ENCODE measurements at places on chromosomes 1 and 21.

DNA sequence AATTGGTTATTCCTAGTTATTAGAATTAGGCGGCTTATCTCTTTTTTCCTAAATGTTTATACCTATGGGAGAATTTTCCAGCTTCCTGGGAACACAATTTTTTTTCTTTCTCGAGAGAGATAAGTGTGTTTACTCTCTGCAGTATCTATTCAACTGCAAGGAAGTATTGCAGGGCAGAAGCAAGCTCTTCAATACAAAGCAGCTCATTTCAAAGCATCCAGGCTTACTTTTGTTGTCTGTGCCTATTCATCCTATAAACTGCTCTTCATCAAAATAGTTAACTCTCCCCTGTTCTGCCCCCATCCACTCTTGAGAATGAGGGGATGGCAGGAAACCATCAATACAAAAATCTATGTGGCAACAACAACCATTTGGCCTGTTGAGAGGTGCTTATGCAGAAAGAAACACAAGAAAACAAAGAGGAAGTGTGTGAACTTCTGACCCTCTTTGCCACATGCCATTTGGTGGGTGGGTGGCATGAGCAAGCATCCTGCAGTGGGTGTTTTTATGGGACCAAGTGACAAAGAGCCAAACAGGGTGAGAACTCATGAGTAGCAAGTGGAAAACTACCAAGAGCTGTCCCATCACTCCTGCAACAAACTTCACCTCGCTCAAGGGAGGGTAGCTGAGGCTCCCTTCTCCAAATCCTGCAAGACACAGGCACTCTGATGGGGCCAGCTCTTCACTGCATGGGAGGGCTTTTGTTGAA, 50.6 kb upstream of the MRPS6 start:
- no peak for DNase-seq

DNA sequence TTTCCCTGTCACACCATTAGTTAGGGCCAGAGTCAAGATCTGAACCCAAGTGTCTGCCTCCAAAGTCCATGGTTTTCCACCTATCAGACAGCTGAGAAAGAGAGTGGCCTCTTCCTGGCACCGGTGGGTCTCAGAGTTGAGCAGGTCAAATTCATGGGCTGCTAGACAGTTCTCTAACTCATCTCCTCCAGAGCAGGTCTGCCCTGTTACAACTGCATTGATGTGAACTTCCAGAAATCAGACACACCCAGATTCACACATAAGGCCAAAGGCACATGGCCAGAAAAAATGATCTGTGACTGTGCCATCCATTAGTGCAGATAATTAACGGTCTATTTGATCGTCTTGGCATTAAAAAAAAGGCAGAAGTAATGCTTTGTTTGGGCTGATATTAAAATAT, 17.5 kb downstream of the SMIM12 start:
- no peak for DNase-seq

DNA sequence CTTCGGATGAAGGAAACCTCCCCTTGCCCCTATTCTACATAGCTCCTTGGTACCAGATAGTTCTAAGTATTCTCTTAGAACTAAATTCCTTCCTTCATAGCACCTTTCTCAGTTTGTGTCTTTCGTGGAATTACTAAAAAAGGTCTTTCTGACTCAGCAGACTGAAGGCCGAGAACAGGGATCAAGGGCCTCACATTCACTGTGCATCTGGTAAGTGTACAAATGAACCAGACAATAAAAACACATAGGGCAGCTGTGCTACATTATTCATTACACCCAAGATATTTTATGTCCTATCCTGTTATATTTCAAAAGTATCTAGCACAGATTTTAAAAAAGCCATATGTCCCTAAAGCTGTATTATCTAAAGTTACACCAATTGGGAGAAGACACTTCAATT, 62.9 kb upstream of the HP1BP3 start:
- DNase-seq = no peak

DNA sequence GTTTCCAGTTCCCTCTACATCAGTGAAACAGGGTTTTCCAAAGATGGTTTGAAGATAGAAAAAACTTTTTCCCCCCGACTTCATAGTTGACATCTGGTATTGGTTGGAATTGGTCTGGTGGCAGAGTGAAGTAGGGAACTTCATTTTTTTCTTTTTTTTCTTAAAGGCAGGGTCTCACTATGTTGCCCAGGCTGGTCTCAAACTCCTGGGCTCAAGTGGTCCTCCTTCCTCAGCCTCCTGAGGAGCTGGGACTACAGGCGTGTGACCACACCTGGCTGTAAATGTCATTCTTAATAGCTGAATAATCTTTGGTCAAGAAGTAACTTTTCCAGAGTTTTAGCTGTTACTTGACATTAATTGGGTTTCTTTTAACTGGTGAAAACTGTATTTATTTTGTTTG, 21.7 kb downstream of the ZBTB37 start:
- DNase-seq = no peak

DNA sequence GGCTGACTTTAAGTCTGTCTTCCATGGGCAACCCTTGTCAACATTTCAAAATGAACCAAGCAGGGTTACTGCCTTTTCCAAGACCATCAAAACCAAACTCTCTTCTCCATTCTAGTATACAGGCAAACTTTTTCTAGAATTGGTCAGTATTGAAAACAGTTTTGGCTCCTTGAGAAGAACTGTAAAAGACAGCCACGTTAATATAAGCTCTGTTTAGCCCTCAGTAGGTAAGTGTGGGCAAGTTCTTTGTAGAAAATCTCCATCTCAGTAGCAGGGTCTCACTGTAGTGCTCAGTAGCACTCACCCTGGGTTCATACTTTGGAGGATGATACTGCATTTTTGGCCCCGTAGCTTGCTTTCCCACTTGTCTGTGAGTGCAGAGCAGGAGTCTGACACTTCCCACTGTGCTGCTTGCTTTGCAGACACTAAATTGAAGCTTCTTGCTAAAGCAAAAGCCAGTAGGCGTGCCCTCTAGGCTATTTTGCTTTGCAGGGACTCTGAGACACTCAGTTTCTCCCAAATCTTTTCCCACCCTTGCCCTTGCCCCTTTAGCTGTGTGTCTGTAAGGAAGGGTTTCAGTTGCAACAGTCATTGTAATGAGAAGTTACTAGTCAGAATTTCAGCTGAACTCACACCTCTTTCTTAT, 34.3 kb upstream of the CACYBP start:
- no peak for DNase-seq

GRCh38 chr1:26719205-26719604, 23.4 kb downstream of the ARID1A start:
- DNase-seq = no peak

GRCh38 chr1:9883585-9884449, 26.3 kb downstream of the CTNNBIP1 start:
- no peak for DNase-seq

DNA sequence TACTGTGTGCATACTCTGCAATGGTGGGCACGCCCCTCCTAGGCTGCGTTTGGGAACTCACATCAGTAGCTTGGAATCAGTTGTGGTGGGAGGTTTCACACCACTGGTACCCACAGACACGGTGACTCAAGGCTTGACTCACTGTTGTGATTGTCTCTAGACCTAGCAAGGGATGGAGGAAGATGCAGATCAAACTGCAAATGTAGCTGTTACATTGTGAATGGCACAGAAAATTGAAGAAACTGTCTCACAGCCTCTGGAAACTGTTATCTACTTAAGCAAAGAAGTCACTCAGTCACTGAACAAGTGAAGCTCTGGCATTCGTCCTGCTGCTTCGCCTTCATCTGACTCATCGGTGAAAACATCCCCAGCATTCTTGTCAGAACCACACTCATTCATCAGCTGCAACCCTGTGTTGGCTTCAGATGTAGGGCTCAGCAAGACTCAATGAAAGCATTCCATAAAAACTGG, 59.5 kb downstream of the POFUT2 start:
- DNase-seq = no peak

DNA sequence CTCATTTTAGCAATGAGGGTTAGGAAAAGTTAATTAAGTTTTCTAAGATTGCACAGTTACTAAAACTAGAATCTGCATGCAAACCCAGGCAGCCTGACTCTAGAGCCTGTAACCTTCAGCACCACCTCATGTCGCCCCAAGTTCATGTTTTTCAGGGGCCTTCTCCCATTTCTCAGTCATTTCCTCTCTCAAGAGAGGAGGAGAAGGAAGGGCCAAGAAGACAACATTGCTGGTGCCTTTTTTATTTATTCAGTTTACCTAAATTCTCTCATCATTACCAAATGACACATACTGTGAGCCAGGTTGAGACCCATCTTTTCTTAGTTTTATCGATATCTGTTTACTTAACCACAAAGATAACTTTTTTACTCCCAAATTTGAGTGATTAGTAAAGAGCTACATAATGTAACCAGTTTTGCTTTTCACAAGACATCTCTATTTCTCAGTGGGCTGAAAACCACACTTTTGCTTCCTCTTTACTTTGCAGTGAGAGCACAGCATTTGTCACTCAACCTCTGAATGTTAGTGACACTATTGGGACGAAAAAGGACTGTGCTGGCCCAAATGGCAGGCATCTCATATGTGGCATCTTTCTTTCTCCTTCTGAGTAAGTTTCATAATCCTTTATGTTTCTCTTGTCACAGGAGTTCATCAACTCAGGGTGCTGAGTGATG, at the start of gene CD101:
CD101 (plus strand) TSS at position 507 of the 674 bp plus-strand sequence; CDS start at position 565, 58 bp downstream.
- DNase-seq = no peak

DNA sequence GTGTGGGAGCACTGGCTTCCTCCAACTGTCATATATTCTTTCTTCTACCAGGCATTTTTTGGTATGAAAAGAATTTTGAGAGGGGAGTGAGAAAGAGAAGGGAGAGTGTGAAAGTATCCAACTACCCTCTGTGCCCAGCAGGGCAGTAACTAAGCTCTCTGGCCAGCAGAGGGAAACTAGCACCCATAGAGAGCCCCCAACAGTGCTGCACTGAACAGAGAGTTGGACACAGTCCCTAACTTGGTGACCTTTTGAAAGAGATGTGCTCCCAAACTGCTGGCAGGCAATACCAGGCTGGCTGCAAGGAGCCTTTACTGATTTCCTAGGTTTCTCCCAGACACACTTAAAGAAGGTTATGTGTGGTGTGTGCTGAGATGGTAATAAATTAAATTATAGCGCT, 118.8 kb upstream of the PBX1 start:
- no peak for DNase-seq

DNA sequence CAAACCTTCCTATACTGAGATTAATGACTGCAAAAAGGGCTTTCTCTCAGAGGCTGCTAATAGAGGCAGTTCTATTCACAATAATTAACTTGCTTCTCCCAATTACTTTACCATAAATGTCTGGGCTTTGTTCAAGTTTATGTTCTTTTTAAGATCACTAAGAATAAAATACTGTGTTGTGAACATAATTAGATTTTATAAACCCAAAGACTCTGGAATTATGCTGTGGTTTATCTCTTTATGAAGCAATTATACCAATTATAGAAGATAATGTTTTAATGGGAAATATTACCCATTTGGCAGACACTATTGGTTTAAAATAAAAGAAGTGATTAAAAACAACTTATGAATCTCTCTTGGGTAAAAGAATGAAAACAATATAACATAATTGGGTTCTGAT, 43.5 kb upstream of the IL12RB2 start:
- DNase-seq = no peak

DNA sequence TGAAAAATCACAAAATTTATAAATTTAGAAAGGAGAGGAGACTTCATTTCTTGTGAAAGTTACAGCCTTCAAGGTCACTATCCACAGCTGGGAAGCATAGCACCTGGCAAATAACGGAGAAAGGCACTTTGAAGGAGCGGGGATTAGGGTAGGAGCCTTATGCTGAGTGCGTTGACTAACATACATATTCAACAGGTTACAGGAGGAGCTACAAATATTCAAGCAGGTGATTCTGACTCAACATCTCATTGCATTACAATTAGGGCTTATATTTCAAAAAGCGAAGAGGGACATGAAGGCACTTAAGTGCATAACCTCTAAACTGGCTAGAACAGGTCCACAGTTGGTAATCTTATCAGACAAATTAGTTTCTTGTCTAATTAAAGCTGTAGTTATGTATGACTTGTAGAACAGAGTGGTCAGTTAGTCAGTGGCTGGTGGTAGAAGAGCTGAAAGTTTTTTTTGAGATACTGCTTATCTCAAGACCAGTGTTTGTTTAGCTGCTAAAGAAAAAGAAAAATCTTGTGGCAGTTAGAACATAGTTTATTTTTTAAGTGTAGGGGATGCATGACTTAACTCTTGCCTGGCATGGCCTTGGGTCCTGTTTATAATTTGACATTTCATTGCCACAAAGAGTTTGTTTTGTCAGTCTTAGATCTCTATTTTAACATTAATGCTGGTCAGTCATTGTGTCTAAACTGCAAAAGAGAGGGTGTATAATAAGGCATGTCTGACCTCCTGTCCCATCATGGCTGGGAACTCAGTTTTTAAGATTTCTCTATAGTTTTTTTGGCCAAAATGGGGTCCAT, 311.5 kb downstream of the DUSP10 start:
- no peak for DNase-seq

DNA sequence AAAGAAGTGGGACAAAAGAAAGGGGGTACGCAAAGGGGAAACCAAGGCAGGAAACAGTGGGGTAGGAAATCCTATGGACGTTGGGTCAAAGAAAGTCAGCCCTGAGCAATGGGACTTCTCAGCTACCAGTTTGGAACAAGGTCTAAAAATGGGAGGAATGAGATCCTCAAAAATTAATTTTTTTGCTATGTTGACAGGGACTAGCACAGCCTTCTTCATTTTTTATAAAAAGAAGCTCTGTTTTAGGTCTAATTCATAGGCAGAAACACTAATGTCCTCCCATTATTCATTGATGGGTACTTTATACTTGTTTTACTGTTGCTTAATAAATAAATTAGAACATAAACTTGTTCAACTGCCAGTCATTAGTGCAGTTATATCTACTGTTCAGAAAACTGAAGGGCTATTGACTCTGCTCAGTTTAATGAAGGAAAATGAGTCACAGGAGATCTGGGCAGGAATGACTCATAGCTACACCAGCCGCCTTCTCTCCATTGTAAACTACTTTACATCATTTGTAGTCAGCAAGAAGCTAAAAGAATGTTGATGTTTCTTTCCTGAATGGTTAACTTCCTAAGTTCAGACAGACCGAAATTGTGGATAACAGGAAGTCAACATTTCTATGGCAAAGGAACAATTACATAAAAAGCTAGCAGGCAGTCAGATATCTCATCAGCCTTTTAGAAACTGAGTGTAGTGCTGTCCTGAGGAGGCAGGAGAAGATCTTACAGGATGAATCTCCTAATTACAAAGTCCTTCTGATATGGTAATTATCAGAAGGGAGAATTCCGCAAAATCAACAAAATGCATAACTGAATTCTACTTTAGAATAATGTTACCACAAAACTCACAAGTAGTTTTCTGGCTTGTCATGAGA, 356.4 kb upstream of the PKN2 start:
- no peak for DNase-seq

DNA sequence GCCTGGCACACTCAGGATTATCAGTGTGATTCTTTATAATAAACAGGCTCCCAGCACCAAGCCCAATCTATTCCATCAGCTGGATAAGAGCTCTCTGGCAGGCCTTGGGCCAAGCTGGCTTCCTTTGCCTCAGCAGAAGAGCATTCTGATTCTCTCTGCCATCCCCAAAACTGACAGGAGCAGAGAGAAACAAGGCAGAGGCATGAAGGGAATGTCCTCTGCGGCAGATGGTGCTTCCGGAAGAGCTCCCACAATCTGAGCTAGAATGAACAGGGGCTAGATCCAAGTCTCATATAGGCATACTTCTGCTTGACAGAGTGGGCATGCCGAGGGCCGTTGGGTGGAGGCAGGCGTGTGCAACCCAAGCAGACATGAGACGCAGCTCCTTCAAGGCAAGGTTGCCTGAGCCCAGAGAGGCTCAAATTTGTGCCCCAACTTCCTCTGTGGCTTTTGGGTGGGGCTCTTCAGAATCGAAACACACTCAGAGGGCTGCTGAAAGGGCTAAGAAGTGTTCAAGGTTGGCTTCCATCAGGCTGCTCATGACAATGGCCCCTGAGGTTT, 4.0 kb downstream of the CAPN2 start:
- DNase-seq = peak; percentile 64

Data from NCI-H1694 treated with DMSO at 0.1 percent for 48 hours (cell line).